ENCODE measurements at places on chromosomes 12 and 14.

DNA sequence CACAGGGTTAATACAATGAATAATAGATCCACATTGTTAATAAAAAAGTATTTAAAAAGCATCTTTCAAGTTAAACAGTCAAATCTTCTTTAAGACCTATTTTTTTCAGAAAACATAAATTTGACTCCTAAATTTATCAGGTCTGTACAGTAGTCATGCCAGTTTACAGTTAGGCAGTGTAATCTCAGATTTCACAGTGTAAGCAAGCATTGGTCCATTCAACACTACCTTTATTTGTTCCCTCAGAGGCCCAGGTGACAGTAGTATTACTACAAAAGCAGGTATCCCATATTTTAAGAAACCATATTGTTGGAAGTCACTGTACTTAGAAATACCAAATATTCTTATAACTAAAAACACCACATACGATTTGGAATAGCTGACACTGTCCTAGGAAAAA is 6.1 kb downstream of the ATP2B1 start:
- DNase-seq, result no peak

GRCh38 chr14:79947440-79948054 is 263.8 kb downstream of the DIO2 start:
- DNase-seq, result no peak

GRCh38 chr14:68634874-68635595 is 157.8 kb downstream of the ZFP36L1 start:
- no peak for DNase-seq

DNA sequence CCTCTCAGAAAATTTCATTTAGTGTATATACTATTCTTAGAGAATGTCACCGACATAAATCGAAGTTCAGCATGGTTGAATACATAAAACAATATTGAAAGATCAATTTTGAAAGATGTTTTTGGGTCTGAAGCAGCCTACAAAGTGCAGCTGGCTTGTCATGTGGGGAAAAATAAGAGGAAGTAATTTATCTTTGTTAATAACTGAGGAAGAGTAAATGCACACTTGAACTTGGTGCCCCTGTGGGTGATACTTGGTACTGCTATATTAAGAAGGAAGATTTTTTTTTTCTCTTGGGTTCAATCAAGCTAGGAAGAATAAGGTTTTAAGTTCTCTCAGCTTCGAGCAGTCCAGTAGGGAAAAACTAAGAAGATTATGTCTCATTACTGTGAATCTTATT is 661.3 kb downstream of the RPL10L start:
- DNase-seq, result no peak

DNA sequence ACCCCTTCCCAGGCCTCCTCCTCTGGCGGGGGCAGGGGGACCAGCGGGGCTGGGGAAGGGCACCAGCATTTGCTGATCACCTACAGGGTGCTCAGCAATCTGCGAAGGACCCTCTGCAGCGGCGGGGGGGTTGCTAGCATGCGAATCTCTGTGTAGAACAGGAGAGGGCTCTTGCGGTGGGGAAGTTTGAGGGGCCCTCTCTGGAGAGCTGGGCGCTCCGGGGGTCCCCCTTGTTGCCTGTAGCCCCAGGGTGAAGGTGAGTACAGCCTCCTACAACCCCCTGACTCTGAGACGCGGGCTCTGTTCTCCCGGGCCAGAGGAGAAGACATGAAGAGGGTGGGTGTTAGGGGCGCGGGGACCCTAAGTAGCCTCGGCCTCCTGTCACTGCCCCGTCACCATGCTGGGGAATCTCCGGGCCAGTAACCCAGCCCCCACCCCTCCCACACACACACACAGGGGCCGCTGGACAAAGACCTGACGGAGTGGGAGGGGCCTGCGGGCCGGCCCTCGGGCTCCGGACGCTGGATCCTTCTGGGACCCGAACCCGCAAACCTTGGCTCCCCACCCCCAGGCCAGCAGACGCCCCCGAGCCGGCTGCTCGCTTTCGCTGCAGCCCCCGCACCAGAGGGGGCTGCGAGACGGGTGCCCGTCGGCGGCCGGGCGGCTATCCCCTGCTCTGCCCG is 734 bp downstream of the FIGNL2 start:
- DNase-seq, result peak; percentile 60

GRCh38 chr12:14946162-14946561 is 7.8 kb upstream of the ERP27 start:
- DNase-seq, result no peak

DNA sequence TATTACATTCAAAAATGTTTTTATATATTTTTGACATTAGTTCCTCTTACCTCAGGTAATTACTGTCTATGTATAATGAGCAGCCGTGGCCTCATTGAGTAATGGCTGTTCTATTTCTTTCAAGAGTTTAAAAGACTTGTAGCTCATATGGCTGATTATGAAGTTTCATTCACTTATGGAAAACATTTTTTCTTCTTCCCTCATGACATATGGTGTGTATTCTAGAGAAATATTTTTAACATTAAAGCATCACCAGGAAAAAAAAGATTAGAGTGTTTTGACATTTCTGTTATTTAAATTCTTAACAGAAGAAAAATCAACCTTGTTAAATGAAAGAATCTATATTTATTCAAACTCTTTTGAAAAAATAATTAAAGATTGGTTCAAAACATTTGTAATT is 422.4 kb downstream of the TMEM117 start:
- DNase-seq, result no peak

GRCh38 chr14:58465421-58465820 is 37.9 kb downstream of the KIAA0586 start:
- DNase-seq, result no peak

GRCh38 chr12:7373226-7373625 is 69.4 kb downstream of the ACSM4 start:
- DNase-seq, result no peak

DNA sequence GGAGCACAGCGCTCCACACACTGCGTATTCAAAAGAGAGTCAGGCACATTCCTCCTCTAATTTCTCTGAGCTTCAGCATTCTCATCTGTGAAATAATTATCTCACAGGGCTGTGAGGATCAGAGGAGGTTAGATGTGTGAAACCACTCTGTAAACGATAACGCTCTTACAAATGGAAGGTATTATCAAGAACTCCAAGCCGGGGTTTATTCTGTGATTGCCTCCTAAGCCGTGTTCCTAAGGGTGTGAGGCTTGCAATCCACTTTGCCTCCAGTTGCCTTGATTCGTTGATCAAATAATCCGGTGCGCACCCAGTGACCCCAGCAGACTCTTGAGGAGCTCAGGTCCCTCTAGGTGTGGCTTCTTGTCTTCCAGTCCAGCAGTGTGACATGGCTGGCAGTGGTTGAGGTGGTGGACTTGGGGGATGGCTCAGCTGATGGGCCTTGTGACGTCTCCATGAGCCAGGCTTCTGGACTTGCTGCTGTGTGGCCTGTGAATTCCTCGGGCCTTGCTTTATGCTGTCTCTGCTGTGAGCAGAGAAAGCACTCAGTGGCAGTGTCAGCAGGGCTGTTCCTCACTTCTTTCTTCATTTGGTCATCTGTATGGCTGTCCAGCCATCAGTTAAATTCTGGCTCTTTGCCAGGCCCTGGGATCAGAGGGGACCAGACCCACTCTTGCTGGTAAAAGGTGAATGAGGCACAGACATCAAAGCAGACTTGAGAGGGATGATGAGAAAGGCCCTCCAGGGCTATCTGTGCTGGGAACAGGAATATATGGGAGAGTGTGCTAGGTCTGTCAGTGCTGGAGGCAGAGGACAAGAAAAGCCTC is 71.0 kb downstream of the SLC25A47 start:
- DNase-seq, result no peak

- no peak for DNase-seq
Measured at GRCh38 chr12:113244478-113244958, 23.3 kb downstream of the TPCN1 start.

GRCh38 chr12:53603196-53603595 is 23.0 kb downstream of the ATF7 start:
- peak; percentile 17 for DNase-seq

DNA sequence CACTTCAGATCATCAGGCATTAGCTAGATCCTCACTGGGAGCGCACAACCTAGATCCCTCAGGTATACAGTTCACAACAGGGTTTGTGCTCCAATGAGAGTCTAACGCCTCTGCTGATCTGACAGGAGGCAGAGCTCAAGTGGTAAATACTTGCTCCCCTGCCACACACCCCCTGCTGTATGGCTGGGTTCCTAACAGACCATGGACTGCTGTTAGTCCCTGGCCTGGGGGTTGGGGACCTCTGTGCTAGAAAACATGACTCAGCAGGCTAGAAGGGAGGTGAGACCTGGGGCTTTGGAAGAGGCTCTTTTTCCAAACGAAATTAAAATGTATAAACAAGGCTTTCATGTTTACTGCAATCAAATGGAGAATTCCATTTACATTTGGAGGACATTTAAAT is 691.1 kb downstream of the FLRT2 start:
- no peak for DNase-seq

DNA sequence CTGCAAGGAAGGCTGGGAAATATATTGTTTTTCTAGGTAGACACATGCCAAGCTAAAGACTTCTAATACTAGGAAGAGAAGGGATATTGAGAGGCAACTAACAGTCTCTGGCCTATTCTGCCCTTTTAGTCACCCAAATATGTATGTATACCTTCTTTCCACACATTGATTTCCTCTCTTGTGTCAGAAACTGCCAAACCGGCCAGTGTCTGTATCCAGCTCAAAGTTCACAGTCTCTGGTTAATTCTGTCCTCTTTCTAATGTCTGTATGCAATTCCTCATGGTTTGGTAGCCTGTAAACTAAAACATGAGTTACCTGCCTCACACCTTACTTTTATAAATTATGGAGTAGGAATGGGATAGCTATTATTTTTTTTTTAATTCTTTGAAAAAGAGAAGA is 25.2 kb upstream of the CPSF6 start:
- DNase-seq, result no peak

GRCh38 chr14:104223101-104224041 is 85.0 kb downstream of the KIF26A start:
- no peak for DNase-seq

GRCh38 chr14:95614349-95614748 is 71.9 kb upstream of the TCL1B start:
- DNase-seq, result peak; percentile 22

GRCh38 chr12:85130646-85131045 is 94.5 kb downstream of the LRRIQ1 start:
- DNase-seq, result no peak

DNA sequence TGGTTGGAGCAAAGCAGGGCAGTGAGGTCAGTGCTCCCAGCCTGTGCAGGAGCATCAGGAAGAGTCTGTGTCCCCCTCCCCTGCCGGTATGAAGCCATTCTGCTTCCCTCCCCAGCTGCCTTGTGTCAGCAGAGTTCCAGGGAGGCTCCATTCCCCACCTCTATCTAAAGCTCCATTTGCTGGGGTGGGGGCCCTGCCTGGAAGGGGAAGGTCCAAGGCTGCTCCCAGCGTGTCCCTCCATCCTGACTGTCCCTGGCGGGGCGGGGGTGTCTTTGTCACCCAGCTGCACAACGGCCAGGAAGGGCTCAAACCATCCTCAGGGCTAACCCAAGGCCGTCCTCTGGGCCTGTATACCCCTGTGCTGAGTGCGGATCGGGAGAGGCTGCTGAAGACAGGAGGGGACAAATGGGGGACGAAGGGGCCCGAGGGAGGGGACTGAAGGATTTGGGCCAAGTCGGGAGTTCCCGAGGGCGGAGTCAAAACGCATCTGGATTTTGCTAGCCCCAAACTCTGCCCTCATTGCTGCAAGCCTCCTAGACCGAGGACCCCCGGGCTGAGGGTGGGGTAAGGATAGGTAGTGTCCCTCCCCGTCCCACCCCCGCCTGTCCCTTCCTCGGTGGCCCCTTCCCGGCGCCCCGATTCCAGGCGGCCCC is 748 bp upstream of the ACVRL1 start:
- DNase-seq, result no peak

DNA sequence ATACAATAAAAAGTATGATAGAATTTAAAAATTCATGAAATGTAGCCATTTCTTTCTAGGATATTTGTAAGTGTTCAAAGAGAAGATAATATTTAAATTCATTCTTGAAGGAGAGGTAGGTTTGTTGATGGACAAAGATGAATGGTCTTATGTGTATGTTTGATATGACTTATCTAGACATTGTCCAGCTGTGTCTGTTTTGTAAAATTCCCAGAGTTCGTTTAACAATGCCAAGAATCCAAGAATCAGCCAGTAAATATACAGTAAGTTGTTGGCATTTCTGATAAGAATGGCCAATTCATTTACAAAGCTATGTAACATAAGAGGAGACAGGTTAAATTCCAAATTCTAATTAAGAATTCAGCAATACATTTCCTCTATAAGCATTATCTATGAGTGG is 150.9 kb downstream of the ADAMTS20 start:
- no peak for DNase-seq

DNA sequence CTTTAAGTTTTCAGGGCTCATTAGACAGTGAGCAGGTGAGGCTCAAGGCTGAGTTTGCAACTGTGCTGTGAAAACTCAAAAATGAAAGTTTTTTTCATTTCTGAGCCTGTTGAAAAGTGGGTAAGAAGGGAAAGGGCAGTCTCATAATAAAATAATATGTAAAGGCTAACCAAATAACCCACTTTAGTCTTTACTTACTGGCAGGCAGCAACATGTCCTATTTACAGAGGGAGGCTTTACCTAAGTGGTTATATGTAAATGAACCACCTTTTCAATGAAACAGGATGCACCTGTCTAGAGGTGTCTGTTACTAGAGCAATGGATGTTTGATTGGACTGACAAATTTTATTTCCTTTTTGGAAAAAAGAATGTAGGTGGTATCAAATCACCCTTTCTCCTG is 158.0 kb downstream of the ETV6 start:
- no peak for DNase-seq
